ENCODE measurements at places on chromosomes 1 and 21.
A peak's percentile ranks its signal among the peaks of the same experiment; 100 is the strongest.

- no peak overlapping the region for H3K4me3 ChIP-seq
- H3K27me3 ChIP-seq = no peaks in the 10 kb centered on the region
- no peaks in the 10 kb centered on the region for H3K4me1 ChIP-seq
- H3K36me3 ChIP-seq = no peaks in the 10 kb centered on the region
- DNase-seq = no peak
These were observed 498.9 kb downstream of the ADGRL2 start for GRCh38 chr1:82299656-82300055.

DNA sequence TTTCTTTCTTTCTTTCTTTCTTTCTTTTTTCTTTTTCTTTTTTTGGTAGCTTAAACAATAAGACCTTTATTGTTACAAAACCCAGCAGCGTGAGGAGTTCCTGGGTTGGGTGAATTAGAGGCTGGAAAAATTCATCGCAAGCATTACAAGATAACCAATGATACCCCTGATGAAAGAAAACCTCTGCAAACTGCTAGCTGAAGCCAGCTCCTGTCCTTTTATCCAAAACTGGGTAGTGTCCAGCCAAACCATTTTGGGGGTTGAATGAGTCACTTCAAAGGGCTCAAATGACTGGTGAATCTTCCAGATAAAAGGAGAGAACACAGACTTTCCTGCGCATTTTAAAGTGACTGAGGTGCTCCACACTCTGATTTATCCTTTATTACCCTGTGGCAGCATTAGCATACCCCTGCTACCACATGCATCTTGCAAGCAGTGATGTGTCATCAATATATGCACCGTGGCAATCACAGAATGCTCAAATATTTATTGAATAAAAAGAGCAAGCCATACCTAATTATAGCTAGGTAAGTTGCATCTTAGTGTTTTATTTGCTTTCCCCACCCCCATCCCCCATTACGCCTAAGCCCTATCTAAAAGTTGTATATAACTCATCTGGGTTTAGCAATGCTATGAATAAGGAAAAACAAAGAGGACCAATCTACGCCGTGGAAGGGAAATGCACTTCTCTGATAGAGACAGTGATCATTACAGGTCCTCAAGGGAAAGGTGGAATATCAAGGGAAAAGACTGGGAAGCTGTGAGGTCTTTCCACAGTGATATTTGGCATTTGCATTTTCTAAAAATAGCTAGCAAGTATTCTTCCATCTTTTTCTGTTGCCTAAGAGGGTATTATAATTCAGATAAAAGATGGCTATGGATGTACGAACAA, 32.4 kb upstream of the CEP350 start:
- H3K27me3 ChIP-seq = no peaks in the 10 kb centered on the region
- H3K27ac ChIP-seq = no peak overlapping the region
- H3K4me3 ChIP-seq = no peak overlapping the region
- peak; percentile 4 for DNase-seq
- peaks cover 14% of the 10 kb centered on the region for H3K36me3 ChIP-seq
- peaks cover 3% of the 10 kb centered on the region for H3K4me1 ChIP-seq

DNA sequence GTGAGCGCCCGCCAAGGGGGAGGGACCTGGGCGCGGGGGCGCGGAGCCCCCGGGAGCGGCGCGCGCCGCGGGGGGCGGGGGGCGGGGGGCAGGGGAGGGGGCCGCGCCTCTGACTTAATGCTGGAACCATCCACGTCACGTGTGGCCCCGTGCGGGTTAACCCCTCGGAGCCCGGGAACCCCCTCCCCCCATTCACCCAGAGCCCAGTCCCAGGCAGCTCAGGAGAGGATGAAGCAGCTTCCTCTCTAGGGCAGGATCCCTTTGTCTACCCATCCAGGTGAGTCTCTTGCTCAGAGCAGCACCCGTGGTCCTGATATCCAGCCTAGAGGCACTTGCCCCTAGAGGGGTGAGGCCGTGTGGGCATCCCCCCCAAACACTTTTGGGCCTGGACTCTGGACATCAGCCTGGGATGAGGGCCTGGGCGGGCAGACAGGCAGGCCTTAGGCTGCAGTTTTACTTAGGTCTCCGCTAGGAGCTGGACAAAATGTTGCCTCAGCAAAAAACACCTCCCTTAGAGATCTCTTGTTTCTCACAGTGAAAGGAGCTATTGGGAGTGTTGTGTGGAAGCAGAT, at the start of gene ALX3:
ALX3 (minus strand) TSS at position 2 of the 572 bp plus-strand sequence. CDS start 60 bp downstream, outside the sequence.
- peaks cover 91% of the 10 kb centered on the region for H3K27me3 ChIP-seq
- no peak within 1 kb of the TSS for H3K4me3 ChIP-seq
- DNase-seq = no peak
- no peaks in the 10 kb centered on the region for H3K36me3 ChIP-seq
- H3K27ac ChIP-seq = no peak within 1 kb of the TSS

- no peaks in the 10 kb centered on the region for H3K27me3 ChIP-seq
- peaks cover 2% of the 10 kb centered on the region for H3K4me1 ChIP-seq
- H3K36me3 ChIP-seq = peaks cover 3% of the 10 kb centered on the region
- no peak for DNase-seq
These were observed 28.1 kb downstream of the ZSCAN20 start for GRCh38 chr1:33500547-33500946.

- H3K27me3 ChIP-seq = no peaks in the 10 kb centered on the region
- no peaks in the 10 kb centered on the region for H3K4me1 ChIP-seq
- no peak overlapping the region for H3K4me3 ChIP-seq
- no peaks in the 10 kb centered on the region for H3K36me3 ChIP-seq
These were observed 22.9 kb downstream of the LCA5L start for GRCh38 chr21:39422527-39423241.

GRCh38 chr21:42302794-42303193, 12.4 kb downstream of the TFF3 start:
- peaks cover 29% of the 10 kb centered on the region for H3K27me3 ChIP-seq
- H3K27ac ChIP-seq = no peak overlapping the region
- DNase-seq = no peak
- H3K36me3 ChIP-seq = no peaks in the 10 kb centered on the region
- no peak overlapping the region for H3K4me3 ChIP-seq

DNA sequence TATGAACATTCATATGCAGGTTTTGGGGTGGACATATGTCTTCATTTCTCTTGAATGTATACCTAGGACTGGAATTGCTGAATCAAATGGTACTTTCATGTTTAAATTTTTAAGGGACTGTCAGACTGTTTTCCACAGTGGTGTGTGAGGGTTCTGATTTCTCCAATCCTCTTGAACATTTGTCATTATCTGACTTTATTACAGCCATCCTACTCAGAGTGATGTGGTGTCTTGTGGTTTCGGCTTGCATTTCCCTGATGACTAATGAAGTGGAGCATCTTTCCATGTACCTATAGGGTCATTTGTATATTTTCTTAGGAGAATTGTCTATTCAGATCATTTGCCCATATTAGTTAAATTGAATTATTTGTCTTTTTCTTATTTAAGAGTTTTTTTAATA, 35.4 kb upstream of the ZNF281 start:
- H3K4me1 ChIP-seq = no peaks in the 10 kb centered on the region
- H3K27me3 ChIP-seq = no peaks in the 10 kb centered on the region
- peak; percentile 74 for DNase-seq
- H3K4me3 ChIP-seq = no peak overlapping the region
- H3K36me3 ChIP-seq = no peaks in the 10 kb centered on the region
- H3K27ac ChIP-seq = no peak overlapping the region

DNA sequence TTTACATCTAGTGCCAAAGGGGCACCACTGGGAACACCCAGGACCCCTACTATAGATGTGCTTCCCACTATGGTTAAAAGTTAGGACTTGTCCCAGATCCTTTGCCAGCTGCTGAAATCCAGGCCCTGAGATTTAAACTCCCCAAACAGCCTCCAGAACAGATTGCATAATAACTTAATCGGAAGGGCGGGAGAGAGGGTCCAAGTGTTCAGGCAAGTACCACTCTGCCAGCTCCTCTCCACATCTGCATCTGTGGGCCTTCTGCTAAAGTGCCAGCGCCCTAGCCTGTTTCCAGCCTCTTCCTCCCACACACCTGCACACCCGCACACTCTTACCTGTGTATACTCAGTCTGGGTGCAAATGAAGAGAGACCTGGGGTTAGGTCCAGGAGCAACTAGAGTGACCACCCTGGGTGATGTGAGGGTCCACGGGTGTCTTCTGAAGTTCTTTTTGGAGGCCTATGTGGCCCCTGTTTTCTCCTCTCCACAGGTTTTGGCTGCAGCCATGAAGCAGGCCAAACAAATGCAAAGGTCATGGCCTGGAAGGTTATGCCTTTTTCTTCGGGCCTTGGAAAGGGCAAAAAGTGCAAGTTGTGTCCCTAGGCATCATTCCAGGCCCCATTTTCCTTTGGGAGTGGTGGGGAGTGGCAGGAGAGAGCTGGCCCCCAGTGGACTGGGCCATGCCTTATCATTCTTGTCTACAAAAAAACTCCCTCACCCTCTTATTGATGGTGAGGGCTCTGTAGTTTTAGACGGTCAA, 29.3 kb downstream of the KIRREL1 start:
- H3K27ac ChIP-seq = peak overlapping the region; percentile 63
- H3K4me3 ChIP-seq = no peak overlapping the region
- H3K27me3 ChIP-seq = no peaks in the 10 kb centered on the region

- no peak for DNase-seq
- H3K4me1 ChIP-seq = peaks cover 1% of the 10 kb centered on the region
- no peaks in the 10 kb centered on the region for H3K36me3 ChIP-seq
These were observed 13.2 kb downstream of the ZMYND12 start for GRCh38 chr1:42442662-42443061.

DNA sequence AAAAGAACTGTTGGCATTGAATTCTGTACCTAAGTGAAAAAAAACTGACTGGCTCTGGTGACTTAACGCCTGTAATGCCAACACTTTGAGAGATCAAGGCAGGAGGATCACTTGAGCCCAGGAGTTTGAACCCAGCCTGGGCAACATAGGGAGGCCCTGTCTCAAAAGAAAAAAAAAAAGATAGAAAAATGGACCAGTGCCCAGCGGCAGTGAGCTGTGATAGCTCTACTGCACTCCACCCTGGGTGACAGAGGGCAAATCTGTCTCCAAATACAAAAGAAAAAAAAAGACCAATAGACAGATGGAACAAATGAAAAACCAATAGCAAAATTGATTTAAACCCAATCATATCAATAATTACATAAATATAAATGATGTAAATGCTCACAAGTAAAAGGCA, 674 bp upstream of the AKR7A3 start:
- H3K27me3 ChIP-seq = no peaks in the 10 kb centered on the region
- H3K4me1 ChIP-seq = peaks cover 6% of the 10 kb centered on the region
- DNase-seq = no peak
- H3K27ac ChIP-seq = no peak overlapping the region

DNA sequence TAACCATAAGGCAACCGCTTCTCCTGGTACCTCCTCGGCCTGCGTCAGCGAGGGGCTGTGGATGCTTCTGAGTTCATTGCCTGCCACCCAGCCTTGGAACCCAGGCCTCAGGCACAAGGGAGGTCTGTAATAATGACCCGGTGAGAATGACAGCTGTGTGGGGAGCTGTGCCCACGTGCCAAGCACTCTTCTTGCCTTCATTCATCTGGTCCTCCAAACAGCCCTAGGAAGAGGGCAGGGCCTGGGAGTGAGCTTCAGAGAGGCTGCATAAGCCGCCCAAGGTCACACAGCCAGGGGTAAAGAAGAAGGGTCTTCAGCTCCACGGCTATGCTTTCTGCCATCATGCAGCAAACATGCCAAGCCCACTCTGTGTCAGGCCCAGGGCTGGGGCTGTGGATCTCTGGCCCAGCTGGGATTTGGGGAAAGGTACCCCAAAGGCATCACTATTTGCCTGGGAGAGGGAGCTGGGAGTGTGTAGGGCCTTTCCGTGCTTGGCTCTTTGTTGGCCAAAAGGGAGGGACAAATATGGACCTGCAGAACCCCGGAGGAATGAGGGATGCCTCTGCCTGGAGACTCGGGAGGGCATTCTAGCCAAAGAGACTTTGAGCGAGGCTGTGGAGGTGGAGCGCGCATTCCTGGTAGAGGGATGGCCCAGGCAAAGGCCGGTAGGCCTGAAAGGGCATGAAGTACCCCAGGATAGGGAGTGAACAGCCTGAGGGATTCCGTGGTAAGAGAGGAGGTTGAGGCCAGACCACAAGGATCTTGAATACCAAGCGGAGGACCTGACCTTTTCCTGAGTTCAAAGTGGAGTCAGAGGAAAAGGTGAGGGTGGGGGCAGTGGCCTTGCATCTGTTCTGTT, 10.1 kb upstream of the EDN2 start:
- peaks cover 22% of the 10 kb centered on the region for H3K4me1 ChIP-seq
- no peak overlapping the region for H3K4me3 ChIP-seq
- H3K27ac ChIP-seq = no peak overlapping the region
- DNase-seq = no peak
- H3K27me3 ChIP-seq = no peaks in the 10 kb centered on the region

GRCh38 chr1:91883470-91883869, 2.5 kb downstream of the TGFBR3 start:
- peak; percentile 62 for DNase-seq
- H3K27me3 ChIP-seq = no peaks in the 10 kb centered on the region
- H3K27ac ChIP-seq = no peak overlapping the region

- no peak for DNase-seq
- no peaks in the 10 kb centered on the region for H3K4me1 ChIP-seq
- H3K36me3 ChIP-seq = no peaks in the 10 kb centered on the region
- H3K27me3 ChIP-seq = no peaks in the 10 kb centered on the region
- no peak overlapping the region for H3K27ac ChIP-seq
- H3K4me3 ChIP-seq = no peak overlapping the region
These were observed 1623.3 kb upstream of the B3GALT2 start for GRCh38 chr1:194809665-194810064.

- no peaks in the 10 kb centered on the region for H3K36me3 ChIP-seq
- no peaks in the 10 kb centered on the region for H3K27me3 ChIP-seq
- H3K4me3 ChIP-seq = no peak overlapping the region
- H3K4me1 ChIP-seq = no peaks in the 10 kb centered on the region
These were observed 658.9 kb downstream of the NPHP4 start for GRCh38 chr1:5333291-5333690.

GRCh38 chr1:24281591-24281990, 37.6 kb upstream of the GRHL3 start:
- no peak for DNase-seq
- peaks cover 7% of the 10 kb centered on the region for H3K4me1 ChIP-seq
- peaks cover 25% of the 10 kb centered on the region for H3K27me3 ChIP-seq
- H3K36me3 ChIP-seq = no peaks in the 10 kb centered on the region
- no peak overlapping the region for H3K27ac ChIP-seq

- H3K27me3 ChIP-seq = no peaks in the 10 kb centered on the region
- no peaks in the 10 kb centered on the region for H3K36me3 ChIP-seq
- H3K27ac ChIP-seq = no peak within 1 kb of the TSS
- DNase-seq = no peak
These were observed at the start of gene ARHGEF19 for GRCh38 chr1:16212251-16212961. ARHGEF19 (minus strand) TSS chr1:16212652; CDS start chr1:16209054, 3,598 bp downstream.

DNA sequence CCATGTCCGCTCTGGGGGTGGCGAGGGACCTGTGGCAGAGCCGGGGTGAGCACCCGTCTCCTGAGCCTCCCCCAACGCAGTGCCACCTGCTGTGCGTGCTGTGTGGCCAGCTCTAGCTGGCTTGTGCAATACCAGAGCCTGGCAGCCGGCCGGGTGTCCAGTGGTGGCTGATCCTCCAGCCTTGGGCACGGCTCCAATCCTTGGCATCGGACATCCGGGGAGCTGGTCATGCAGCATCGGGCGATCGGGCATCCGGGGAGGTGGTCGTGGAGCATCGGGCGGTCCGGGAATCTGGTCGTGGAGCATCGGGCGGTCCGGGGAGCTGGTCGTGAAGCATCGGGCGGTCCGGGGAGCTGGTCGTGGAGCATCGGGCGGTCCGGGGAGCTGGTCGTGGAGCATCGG, 8.1 kb downstream of the SLX9 start:
- DNase-seq = no peak
- H3K4me1 ChIP-seq = no peaks in the 10 kb centered on the region

GRCh38 chr1:212461916-212462660, 29.4 kb downstream of the NENF start:
- no peak overlapping the region for H3K4me3 ChIP-seq
- H3K27ac ChIP-seq = no peak overlapping the region
- H3K36me3 ChIP-seq = no peaks in the 10 kb centered on the region
- no peaks in the 10 kb centered on the region for H3K4me1 ChIP-seq
- no peak for DNase-seq
- peaks cover 9% of the 10 kb centered on the region for H3K27me3 ChIP-seq
